Non-pigmented ciliary epithelial cell (primary cell): ENCODE measurements at places on chromosomes 11 and 22.

- DNase-seq, result no peak
Measured at GRCh38 chr11:64141081-64141783, 24.7 kb downstream of the MACROD1 start.

GRCh38 chr22:39247361-39247760, 2.6 kb upstream of the PDGFB start:
- DNase-seq, result no peak

- no peak for DNase-seq
Measured at GRCh38 chr22:29325356-29325755, 9.9 kb upstream of the RASL10A start.

DNA sequence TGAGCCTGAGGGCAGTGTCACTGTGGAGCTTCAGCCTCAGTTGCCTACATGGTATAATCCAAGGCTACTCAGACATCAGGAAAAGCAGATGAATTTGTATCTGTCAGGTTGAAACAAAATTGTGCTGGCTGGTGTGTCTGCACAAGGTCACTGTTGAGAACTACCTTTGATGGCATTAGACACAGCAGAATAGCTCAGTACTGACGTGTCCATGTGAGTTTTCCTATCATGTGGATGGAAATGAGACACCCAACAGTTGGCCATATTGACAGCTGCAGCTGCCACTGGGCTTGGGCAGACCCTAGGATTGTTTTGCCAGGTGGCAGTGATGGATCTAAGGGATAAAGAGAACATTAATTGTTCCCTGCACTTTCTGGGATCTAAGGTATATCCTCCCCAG, 15.8 kb downstream of the CCDC134 start:
- DNase-seq, result no peak

GRCh38 chr22:20553947-20554741, 46.7 kb downstream of the MED15 start:
- DNase-seq, result no peak
